ENCODE measurements at places on chromosomes 5 and 9.

DNA sequence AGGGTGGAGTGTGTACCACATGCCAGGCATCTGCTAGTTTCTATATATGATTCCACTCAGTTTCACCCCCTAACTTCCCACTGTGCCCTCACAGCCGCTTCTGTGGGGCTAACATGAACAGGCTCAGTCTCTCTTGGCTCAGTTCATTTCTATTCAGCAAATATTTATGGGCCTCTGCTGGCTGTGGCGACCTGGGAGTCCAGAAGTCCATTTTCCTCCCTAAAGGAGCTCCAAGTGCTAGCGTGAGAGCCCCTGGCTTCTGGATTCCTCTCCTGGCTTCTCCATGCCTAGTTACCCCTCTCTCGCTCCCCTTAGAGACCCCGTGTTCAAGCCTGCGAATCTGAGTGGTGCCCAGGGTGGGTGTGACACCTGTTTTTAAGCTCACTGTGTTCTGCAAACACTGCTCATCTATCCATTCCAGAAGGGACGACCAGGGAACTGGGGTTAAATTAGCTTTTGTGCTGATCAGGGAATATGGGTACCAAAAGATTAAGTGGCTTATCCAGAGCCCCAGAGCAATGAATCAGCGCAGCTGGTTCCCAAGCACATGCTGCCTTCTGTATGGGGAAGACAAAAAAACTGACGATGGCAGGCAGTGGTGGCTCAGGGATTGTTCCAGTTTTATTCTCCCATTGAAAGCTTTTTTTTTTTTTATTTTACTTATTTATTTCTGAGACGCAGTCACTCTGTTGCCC is 57.6 kb downstream of the HMCN2 start:
- no peak for DNase-seq

- DNase-seq = no peak
Measured at GRCh38 chr5:8930021-8930420, 615.9 kb downstream of the SEMA5A start.

DNA sequence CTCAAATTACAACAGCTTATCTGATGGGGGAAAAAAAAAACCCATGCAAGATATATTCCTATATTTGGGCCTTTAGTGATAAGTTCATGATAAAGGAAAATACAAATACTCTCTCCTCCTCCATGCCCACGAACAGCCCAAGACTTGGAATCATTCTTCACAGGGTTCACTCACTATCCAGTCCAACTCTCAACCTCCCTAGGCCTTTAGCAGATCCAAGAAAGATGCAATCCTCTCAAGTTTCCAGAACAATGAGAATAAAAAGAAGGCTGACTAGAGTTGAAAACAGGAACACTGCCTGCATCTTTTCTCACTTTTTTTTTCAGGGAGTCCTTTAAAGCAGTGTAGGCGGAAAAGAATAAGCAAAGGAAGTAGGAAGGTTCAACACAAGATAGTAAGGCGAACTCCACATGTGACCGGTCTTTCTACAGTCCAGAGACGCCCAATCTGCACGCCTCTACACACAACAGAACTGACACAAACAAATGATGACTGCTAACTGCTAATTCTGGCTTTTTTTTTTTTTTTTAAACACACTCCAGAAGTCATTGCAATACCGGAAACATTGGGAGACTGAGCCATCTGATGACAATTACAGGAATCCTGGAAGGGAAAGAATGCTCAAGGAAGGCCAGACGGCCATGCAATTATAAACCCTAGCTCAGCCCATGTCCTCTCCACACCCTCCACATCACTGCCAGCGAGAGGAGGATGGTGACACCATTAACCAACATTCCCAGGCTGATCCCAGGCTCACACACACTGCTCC is 75.4 kb downstream of the BNC2 start:
- DNase-seq = no peak

DNA sequence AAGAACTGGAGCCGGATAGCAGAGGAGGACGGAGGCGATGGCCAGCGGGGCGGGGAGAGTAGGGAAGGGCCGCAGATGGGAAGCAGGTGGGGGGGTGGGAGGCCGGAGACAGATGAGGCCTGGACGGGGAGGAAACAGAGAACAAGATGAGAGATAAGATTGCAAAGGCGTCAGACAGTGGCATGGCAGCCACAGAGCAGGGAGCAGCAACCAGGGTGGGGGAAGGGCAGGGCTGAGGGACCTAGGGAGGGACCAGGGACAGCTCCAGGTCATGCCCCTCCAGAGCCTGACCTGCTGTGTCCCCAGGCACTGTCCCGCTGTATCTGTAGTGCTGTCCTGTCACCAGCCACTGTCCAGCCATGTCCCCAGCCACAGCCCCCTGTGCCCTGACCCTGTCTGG is 49.6 kb upstream of the LMX1B start:
- DNase-seq = no peak

DNA sequence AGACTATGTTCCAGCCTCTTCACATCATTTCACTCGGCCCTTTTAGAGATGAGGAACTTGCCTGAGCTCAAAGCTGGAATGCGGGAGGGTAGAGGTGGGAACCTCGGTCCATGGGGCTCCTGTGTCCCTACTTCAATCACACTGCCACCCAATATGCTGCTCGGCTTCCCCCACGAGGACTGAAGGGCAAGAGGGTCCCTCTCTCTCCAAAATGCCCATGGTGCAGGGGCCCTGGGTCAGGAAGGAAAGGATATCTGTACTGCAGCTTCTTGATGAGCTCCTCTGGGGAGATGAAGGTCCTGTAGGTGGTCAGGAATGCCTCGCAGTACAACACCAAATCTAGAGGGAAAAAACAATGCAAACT is 46.5 kb downstream of the PRRT1B start:
- no peak for DNase-seq

- DNase-seq = no peak
Measured at GRCh38 chr9:124784509-124784908, 7.6 kb downstream of the OLFML2A start.

DNA sequence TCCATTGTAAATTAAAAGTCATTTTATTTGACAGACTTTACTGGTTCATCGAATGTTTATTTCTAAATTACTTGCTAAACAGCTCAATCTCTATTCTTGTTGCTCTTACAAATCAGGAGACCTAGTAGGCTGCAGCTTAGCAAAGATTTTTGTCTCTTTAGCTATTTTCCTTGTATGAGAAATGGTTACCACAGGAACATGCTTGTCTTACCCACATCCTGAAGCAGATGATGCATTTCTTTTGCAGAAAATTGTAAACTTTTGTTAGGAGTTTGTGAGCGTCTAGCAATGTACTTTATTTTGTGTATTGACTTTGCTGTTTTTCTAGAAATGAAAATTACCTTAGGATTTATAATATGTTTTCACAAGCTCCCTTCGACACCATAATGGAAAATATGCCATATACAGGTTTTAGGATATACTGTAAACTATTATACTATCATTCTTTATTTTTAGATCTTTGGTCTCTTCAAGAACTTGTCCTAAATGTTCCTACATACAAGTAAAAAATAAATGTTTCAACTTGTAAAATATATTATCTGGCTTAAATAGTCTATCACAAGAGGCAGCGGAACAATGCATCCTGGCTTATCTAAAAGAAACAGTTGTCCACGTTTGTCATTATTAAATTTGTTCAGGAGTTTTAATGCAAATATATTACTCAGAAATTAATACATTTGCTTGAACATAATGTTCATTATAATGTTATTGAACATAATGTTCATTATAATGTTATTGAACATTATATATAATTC is 54.1 kb downstream of the SPEF2 start:
- no peak for DNase-seq

- DNase-seq = no peak
Measured at GRCh38 chr9:2802494-2802921, 41.4 kb downstream of the PUM3 start.

Data from activated T-cell treated with anti-CD3 and anti-CD28 coated beads for 1 hour (primary cell).